ENCODE measurements at places on chromosomes 3 and 15.

DNA sequence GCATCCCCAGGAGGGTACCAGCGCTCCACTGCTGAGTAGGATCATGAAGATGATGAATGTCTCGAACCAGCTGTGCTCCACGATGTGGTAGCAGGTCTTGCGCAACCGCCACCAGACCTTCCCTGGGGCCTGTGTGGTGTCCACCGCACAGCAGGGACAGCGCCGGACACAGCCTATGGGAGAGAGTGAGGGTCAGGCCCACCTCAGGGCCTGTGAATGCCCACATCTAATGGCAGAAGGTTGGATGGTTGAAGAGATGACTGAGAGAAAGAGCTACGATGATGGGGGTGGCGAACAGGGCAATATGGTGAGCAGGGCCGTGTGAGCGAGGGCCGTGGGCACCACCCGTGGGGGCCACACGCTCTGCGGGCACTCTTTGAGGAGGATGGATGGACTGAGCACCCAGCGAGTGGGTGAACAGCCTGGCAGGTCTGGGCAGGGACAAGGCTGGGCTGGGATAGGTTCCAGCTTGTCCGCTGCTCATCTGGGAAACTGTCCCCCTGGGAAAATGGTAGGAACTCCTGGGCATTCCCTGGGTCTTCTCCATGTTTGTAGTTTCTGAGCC, 74.1 kb downstream of the SCN5A start:
- DNase-seq: no peak

- no peak for DNase-seq
These were observed 1.8 kb upstream of the SAMMSON start for GRCh38 chr3:69997631-69998307.

DNA sequence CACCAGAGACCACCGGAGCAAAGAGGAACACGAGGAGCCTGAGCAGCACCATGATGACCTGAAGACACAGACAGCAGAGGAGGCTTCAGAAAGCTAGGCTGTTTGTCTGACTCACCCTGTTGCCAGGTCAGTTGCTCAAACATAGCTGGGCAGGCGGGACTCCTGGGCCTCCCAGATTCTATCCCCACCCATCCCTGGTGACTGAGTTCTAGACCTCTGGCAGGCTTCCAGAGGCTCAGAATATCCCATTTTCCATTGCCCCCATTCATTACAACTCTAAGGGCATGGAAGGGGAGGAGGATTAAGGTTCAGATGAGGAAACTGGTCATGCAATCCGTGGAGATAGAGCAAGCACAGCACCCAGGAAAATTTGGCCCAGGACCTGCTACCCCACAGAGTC, at the start of gene CDHR4:
TSS of gene CDHR4 (minus strand) at position 113 of the 400 bp plus-strand sequence. CDS start at position 52, 61 bp downstream.
- no peak for DNase-seq

DNA sequence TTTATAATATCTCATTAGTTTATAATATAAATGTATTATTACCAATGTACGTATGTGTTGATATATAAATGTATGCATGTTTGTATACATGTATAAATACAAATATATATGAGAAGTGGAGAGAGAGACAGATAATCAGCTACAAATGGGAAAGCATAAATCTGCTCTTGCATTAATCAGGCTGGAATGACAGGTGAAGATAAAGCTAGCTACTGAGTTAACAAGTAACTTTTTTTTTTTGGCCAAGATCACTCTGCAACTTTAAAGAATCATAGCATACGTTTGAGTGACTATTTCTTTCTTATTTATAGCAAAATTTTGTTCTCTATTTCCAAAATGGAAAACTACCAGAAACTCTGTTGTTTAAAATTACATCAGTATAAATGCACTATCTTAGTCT, 422.8 kb downstream of the SI start:
- DNase-seq: no peak

DNA sequence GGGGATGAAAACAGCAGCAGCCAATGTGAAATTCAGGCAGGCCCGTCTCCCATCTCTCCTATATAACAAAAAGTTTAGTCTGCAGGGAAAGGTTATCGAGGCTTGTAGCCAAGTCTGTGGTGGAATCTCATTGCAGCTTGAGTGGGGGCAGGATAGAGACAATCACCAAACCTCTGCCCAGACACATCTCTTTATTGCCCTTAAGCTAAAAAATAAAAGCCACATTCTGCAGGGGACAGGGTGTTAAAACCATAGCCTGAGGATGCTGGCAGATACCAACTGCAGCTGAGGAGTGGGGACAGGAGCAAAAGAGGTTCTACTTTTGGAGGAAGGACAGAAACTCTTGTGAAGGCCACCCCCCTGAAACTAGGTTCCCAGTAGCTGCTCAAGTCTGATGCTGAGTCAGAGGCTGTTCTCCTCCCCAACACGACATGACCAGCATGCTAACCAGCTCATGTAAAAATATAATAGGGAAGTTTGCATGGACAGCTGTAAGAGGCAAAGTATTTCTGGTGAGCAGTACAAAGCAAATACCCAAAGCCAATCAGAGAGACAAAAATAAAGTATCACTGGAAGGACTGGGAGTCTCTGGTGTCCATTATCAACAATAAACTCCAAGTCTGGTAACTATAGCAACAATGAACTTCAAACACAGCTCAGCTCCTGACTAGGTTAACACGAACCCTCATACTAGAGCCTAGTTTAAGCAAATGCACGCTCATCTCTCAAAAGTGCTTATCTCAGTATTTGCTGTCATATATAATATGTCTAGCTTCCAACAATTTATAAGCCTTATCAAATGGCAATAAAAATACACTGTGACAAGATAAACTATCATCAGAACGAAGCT, 362.2 kb upstream of the SLCO3A1 start:
- DNase-seq: no peak

- DNase-seq: no peak
These were observed 28.6 kb upstream of the ZSCAN2 start for GRCh38 chr15:84572231-84572630.

GRCh38 chr3:112030901-112031300, 3.6 kb upstream of the TMPRSS7 start:
- DNase-seq: no peak

DNA sequence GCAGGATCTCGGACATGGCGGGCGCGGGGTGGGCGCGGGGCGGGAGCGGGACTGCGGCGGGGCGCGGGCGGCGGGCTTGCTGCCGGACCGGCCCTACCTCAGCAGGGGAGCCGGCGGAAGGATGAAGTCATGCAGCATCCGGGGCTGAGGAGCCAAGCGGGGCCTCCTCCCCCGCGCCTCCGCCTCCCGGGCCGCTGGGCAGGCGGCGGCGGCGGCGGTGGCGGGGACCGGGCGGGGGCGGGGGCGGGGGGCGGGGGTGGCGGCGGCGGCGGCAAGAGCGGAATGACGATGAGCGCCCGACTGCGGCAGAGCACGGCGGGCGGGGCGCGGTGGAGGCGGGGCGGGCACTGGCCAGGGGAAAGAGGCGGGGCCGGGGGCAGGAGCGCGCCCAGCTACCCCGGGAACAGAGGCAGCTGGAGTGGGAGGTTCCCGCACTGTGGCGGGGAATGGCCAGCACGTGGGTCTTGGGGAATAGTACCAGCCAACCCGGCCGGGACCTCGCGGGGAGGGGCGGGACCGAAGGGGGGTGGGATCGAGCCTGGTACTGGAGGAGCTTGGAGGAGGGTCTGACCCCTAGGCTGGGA, at the start of gene CAMK2N2:
TSS of gene CAMK2N2 (minus strand) at position 284 of the 584 bp plus-strand sequence. CDS start at position 16, 268 bp downstream.
- peak; percentile 83 for DNase-seq

- no peak for DNase-seq
These were observed 5.5 kb downstream of the CCR4 start for GRCh38 chr3:32956750-32957570.

DNA sequence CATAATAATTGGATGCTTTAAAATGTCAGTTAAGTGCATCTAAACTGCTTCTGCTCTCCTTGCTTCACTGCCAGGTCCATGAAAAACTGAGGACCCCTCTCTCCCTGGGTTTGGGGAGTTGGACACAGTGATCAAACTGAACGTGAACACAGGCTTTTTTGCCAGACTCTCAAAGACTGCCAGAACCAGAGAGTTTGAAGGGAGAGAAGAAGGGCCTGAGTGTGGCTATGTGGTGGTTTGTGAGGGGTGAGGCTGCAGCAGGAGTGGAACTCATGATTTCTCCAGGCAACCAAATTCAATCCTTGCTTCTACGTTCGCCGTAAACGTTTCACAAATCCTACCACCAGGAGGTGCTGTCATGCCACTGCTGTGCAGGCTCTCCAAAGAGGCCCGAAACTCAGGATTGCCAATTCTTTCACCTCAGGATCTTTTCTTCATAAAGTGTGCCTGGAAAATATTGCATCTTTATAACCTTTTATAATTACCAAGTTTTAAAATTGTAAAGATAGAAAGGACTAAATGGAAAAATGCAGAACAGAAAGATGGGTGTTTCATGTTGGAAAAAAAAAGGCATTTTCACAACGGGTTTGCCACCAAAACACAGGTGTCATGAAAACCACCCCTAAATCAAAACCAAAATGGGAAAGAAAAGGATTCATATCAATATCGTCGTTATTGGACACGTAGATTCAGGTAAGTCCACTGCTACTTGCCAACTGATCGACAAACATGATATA, 19.7 kb downstream of the TM4SF4 start:
- DNase-seq: peak; percentile 55

GRCh38 chr15:69603369-69604071, 150.9 kb downstream of the RPLP1 start:
- no peak for DNase-seq
